Activated CD4-positive, alpha-beta T cell treated with anti-CD3 and anti-CD28 coated beads, Interleukin-2, amount 50 U/mL, for 16 hours (primary cell): ENCODE measurements at places on chromosomes 16 and 17.
A peak's percentile ranks its signal among the peaks of the same experiment; 100 is the strongest.

GRCh38 chr16:86118467-86119307 lies 219.7 kb downstream of the IRF8 start:
- no peak for DNase-seq

DNA sequence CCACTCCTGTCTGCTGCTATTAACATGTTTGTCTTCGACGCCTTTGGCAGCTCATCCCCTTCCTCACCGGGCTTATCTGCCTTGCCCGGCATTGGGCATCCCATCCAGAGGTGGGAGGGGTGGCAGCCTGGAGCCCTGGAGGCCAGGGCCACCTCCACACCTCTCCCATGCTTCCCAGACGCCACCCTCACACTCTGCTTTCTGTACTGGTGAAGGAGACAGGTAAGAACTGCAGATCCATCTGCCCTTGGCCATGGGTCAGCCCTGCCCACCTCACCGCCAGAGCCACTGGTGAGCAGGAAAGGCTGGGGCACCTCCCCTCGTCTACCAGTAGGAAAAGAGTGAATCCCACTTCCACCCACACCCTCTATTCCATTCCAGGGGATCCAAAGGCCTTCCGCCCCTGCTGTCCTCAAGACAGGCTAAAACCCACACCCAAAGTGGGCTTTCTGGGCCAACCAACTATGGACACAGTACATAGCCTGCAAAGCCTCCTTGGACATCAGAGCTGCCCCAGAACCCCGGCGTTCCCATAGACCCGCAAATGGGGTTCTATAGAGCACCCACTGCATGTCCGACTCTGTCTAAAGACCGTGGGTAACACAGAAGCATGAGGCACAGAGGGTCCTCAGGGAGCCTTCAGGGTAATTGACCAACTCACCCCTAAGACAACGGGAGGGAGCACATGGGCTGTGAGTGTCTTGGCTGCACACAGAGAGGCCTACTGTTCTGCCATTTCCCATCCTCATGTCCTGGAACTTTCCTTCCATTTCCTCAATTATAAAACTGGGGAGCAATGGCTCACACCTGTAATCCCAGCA lies 23.4 kb upstream of the RBFOX3 start:
- DNase-seq, result no peak

- DNase-seq, result no peak
These were observed 16.9 kb downstream of the ITGAX start for GRCh38 chr16:31371619-31372484.

- DNase-seq, result no peak
These were observed 60.0 kb downstream of the CLEC16A start for GRCh38 chr16:11004351-11004750.

- DNase-seq, result no peak
These were observed 22.3 kb upstream of the SMPD3 start for GRCh38 chr16:68470461-68471150.

GRCh38 chr16:81745704-81746558 lies 33.2 kb upstream of the PLCG2 start:
- peak; percentile 83 for DNase-seq

GRCh38 chr16:26129997-26130396 lies 438.2 kb downstream of the HS3ST4 start:
- DNase-seq, result no peak

- no peak for DNase-seq
These were observed 10.3 kb downstream of the ITGAX start for GRCh38 chr16:31365131-31365865.

DNA sequence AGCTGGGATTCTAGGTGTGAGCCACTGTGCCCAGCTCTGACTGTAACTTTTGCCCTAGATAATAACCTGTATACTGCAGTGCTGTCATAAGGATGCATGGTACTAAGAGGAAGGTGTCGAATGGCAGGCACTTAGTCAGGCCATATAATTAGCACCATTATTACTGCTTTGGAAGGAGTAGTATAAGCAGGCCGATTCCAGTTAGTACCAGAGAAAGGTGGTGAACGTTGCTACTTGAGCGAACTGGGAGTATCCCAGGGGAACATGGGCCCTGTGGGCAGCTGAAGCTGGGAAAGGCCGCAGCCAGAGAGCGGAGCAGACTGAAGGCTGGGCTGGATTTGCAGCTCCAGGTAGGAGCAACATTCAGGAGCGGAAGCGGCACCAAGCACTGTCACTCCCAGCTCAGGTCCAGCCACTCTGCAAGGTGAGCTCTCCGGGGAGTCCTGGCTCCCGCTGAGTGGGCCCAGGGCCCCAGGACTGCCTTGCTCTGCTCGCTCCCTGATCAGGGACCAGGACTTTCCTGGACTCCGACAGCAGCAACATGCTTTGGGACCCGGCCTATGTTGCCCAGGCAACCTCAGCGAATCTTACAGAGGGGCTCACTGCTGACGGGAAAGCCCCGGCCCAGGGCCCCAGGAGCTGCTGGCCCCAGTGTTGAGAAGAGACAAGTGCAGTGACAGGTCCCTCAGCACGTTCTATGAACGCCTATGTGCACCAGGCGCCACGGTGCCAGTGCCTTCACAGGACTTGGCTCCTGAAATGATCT lies 28.6 kb downstream of the C16orf74 start:
- no peak for DNase-seq

DNA sequence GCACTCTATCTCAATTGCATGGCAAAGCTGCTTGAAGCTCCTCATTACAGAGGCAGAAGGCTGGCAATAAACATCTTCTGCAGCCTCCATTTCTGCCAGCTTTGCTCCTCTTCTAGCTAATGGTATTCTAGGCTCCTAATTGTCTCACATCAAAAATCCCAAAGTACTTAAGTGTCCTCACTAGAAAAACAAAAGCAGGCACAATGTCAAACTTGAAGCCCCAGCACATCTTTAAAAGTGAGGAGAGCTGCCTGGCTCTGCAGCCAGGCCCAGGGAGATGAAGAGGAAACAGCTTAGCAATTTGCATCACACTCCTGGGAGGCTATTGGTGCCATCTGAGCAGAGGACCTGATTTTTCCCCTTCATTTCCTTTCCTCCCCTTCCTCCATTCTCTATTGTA lies 197.1 kb downstream of the KCNJ2 start:
- no peak for DNase-seq

GRCh38 chr17:61179380-61179806 lies 220.2 kb upstream of the TBX2 start:
- DNase-seq, result no peak

- DNase-seq, result no peak
These were observed 27.2 kb downstream of the FZD2 start for GRCh38 chr17:44584443-44584842.

DNA sequence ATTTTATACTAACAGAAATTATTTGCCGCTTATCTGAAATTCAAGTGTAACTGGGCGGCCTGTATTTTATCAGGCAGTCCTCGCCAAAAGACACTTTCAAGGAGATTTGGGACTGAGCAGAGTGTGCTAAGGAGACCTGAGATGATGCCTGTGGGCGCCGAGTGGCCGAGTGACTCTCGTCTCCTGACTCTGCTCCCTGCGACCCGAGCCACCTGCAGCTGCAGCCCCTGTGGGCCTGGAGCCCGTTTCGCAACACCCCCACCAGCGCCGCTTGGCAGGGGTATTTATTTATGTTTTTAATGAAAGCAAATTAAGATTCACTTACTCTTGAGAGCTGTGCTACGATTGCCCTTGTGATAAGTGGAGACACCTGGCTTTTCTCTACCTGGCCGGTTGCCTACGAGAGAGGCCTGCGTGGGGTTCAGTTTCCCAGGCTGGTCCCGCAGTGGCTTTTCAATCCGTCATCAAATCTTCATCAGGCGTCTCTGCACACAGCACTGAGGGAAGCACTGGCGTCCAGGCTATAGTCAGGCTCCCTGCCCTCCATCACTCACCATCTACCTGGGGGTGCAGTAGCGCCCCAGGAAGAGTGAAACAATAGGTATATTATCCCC lies 124.0 kb downstream of the SEC14L1 start:
- no peak for DNase-seq

- peak; percentile 62 for DNase-seq
These were observed at the start of gene CALB2 for GRCh38 chr16:71358464-71358998. Gene CALB2 (plus strand): TSS chr16:71358723. CDS start chr16:71358793, 70 bp downstream.

GRCh38 chr17:79400989-79401703 lies 209.7 kb downstream of the RBFOX3 start:
- DNase-seq, result peak; percentile 70

DNA sequence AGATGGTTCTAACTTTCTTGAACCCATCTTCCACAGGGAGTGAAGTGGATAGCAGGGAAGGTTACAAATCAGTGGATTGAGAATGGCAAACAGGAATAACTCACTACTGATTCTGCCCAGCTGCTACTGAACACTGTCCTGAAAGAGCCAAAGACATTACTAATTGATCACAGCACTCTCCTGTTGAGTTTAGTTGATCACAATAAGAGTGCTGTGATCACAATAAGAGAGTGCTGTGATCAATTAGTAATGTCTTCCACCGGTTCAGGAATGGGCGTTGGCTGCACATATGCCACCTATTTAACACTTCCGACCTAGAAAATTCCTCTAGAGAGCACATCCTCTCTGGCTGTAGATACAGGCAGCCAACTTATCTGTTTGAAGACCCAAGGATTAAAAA lies 11.4 kb downstream of the CFAP97D1 start:
- peak; percentile 4 for DNase-seq

DNA sequence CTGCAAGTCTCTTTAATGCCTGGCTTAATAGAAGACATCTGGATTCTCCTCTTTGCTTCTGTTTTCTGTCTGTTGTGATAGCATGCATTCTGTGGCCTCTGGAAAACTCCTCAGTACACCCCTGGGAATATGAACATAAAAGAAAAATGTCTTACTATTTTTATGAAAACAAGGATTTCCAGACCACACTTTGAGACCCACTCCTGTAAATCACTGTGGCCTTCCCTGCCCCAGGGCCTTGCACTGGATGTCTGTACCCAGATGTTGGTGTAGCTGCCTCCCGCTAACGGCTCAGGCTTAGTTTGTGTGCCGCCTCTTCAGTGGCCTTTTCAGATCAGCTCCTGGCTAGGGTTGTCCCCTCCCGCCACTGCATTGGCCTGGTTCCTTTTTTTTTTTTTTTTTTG lies 126.6 kb downstream of the SOCS1 start:
- DNase-seq, result no peak

- DNase-seq, result no peak
These were observed 13.6 kb downstream of the USP36 start for GRCh38 chr17:78826836-78827509.

DNA sequence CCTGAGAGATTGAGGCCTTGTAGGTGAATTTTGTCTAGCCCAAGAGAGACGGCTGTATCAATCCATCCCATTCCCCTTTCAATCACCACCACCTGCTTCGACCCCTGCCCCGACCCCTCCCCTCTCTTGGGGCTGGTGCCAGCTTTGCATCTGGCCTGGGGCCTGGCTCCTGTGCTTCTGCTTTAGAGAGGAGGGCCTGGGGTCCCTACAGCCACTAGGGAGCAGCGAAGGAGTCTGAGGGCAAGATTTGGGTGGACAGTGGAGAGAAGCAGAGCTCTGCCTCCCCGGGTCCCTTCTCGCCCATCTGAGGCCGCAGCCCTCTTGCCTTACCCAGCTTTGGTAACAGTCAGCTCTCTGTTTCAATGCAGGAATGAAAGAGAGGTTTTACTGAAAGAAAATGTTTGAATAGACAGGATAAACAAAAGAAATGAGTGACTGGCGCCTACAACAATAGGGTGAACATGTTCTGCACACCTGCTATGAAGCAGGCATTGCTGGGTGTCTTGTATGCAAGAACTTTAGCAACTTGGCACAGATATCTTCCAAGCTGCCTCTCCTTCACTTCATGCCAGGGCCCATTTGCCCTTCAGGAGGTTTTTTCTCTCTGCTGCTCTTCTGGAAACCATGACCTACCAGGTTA lies 57.4 kb downstream of the SLC47A1 start:
- DNase-seq, result no peak

DNA sequence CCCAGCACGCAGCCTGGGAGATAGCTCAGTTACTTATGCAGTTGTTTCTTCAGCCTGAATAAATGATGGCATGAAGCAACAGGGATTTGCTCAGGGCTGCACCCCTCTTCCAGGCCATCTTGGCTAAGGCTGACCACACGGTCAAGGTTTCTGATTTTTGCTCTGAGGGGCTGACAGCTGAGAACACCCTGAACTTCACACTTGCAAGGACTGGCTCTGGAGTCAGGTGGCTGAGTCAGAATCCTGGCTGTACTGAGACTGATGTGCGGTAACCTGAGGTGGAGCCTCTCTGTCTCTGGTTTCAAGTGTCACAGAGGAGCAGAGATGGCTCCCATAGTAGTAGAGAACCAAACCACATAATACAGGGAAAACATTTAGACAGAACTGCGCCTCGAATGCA lies 4.8 kb downstream of the MTHFSD start:
- DNase-seq, result no peak

DNA sequence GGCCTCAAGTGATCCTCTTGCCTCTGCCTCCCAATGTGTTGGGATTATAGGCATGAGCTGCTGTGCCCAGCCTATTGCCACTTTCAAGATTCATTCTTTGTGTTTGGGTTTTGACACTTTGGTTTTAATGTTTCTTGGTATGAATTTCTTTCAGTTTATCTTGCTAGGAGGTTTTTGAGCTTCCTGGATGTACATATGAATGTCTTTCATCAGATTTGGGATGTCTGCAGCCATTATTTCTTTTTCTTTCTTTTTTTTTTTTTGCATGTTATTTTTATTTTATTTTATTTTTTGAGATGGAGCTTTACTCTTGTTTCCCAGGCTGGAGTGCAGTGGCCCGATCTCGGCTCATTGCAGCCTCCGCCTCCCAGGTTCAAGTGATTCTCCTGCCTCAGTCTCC lies 18.5 kb downstream of the MRPL45 start:
- DNase-seq, result peak; percentile 45

- DNase-seq, result no peak
These were observed 9.2 kb upstream of the WFIKKN1 start for GRCh38 chr16:621526-622105.

- no peak for DNase-seq
These were observed 1.2 kb upstream of the KATNB1 start for GRCh38 chr16:57734308-57734924.

GRCh38 chr16:50351952-50352351 lies 16.8 kb downstream of the BRD7 start:
- DNase-seq, result no peak

- DNase-seq, result no peak
These were observed 638 bp upstream of the TMEM88 start for GRCh38 chr17:7854078-7854777.

- no peak for DNase-seq
These were observed 4.5 kb downstream of the CD300C start for GRCh38 chr17:74541176-74542111.

DNA sequence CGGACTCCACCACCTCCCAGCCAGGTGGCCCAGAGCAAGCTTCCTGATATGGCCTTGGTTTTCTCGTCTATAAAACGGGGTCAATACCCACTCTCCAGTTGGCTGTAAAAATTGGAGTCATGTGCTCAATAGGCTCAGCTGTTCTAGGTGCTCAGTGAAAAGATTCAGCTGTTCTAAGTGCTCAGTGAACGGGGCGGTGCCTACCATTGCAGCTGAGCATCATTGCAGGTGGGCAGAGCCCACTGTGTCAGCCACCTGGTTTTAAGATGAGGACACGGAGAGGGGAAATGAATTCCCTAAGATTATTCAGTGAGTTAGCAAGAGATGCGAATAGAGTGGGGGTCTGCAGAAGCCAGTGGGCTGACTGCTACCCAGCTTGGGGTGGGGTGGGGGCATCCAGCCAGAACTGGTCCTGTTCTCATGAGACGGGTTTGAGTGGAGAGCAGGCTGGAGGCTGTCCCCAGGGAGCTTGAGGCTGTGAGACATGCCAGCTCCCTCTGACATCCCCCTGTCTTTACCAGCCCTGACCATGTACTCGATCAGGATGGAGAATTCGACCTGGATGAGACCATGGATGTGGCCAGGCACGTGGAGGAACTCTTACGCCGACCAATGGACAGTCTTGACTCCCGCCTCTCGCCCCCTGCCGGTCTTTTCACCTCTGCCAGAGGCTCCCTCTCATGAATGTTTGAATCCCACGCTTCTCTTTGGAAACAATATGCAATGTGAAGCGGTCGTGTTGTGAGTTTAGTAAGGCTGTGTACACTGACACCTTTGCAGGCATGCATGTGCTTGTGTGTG lies 21.9 kb downstream of the STAT5A start:
- DNase-seq, result no peak
